Stimulated activated CD4-positive, alpha-beta T cell treated with anti-CD3 and anti-CD28 coated beads, Interleukin-15, amount 100 ng/mL, for 1 hour (primary cell): ENCODE measurements at places on chromosomes 6 and 20.

DNA sequence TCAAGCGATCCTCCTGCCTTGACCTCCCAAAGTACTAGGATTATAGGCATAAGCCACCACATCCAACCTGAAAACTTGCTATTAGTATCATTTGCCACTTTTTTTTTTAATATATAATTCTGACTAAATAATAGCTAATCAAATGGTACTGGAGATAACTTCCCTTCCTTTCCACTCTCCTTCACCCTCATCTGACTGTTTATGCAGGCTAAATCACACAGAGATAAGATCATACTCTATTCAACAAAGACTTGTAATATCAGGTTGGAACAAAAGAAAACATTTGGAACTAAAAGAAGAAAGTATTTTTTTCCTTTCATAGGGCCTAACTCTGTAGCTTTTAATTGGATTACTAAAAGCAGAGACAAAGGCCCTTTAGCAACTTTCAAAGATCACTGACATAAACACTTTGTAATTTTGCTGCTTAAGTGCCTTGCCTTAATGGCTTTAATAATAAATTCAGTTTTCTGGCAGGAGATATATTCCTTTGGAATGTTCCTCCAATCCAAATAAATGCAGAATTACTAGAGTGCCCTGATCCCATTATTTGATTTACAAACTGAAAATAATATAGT lies 198.7 kb upstream of the ASCC3 start:
- DNase-seq = no peak

- no peak for DNase-seq
Measured at GRCh38 chr6:36676141-36677058, 2.1 kb upstream of the CDKN1A start.

DNA sequence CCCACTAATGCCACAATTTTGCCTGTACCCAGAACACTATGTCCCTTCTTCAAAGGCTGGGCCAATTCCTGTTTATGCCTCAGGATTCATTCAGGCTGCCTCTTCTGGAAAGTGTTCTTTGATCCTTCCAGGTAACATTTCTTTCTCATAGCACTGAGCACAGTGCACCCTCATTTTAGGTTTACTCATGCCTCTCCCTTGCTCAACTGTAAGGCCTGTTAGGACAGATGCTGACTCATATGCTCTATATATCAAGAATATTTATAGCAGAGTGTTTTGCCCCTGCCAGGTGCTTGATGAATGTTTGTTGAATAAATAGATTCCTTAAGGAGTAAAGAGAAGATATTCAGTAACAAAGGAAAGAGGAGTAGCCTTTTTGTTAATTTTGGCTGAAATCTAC lies 263.9 kb downstream of the PHF3 start:
- no peak for DNase-seq

- no peak for DNase-seq
Measured at GRCh38 chr20:61594198-61594597, 342.1 kb downstream of the CDH4 start.

DNA sequence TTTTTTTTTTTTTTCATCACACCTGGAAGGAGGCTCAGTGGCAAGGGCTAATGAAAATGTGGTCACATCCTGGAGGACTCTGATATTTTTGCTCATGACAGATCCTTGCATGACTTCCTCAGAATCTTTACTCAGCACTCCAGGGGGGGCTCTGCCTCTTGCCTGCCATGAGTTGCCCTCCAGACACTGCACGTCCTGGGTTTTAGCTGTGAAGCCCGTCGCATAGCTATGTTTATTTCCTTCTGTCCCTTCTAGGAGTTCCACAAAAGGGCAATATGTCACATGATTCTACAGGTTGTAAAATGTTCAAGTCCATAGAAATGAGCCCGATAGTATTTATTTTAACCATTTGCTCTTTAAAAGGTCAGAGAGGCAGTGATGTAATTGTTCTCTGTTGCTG lies 18.2 kb downstream of the MAS1 start:
- DNase-seq = no peak

- DNase-seq = no peak
Measured at GRCh38 chr6:45450831-45451230, 73.1 kb upstream of the SUPT3H start.

DNA sequence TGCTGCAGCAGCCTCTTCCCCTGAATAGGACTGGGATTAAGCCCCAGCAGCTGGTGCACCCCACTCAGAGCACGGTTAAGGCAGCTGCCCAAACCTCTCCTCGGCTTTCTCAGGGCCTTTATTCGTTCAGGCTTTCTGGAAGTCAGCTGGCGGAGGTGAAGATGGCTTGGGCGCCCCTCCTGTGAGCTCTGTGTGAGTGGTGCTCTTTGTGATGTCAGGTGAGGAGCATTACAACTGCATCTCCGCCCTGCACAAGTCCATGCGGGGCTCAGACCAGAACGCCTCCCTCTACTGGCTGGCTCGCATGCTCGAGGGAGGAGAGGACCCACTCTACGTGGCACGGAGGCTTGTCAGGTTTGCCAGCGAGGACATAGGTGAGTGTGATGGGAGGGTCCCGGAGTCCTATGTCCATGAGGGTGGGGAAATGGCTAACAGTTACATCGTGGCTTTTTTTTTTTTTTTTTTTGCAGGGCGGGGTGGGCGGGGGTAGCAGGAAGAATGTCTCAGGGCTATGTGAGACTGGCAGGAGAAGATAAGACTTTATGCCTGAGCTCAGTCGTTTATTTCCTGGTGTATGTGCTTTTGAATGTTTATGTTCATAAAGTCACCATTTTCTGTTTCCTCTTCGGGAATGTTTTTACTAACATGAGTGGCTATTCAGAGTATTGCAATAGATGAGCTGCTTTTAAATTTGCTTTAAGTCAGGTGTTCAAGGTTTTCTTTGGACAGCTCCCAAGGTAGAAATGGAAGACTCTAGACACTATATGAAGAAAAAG lies 18.2 kb downstream of the WRNIP1 start:
- DNase-seq = no peak

DNA sequence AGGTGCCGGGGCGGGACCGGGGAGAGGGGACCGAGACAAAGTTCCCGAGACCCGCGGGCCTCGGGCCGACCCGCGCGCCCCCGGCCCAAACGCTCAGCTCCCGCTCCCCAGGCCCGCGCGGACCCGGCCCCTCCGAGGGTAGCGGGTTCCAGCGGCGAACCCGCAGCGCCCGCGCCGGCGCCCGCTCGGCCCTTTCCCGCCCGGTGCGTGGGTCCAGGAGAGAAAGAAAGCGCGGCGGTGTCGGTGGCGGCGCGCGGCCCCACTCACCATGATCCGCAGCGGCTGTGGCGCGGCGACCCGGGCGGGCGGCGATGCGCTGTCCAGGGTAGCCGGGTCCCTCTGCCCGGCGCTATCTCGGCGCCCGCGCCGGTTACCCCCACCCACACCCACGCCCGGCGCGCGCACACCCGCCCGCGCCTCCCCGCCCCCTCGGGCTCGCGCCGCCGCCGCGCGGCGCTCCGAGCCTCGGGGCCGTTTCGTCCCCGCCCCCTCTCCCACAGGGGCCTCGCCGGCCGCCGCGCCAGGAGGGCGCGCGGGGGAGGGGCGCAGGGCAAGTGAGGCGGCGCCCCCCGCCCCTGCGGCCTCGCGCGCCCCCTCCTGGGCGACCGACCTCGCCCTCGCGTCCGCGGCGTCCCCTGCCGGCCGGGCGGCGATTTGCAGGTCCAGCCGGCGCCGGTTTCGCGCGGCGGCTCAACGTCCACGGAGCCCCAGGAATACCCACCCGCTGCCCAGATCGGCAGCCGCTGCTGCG lies at the start of gene ELOVL2:
Gene ELOVL2 (minus strand): TSS at position 345 of the 751 bp plus-strand sequence. CDS start 75 bp downstream, at position 270.
- DNase-seq = no peak

DNA sequence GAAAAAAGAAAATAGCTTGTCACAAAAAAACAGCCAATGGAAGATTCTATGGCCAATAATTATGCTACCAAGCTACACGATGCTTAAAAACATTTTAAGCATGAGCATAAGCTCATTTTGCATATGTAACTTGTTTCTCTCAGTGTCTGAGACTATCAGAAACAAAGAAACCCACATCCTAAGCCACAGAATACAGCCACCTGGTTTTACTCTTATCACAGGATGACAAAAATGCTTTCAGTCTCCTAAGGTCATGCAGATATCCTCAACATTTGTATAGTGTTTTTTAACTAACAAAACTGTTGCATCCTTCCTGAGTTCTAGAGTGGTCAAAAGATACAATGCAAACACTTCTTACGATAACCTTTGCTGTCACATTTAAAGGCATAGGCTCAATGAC lies 172.1 kb upstream of the RUNX2 start:
- DNase-seq = no peak

GRCh38 chr20:64058536-64058935 lies 4.5 kb upstream of the TCEA2 start:
- DNase-seq = no peak
